ENCODE measurements at places on chromosomes 6 and 20. TPM values are rescaled to one million over a fixed set of nuclear protein-coding genes. Genes with fewer than 3 reads are reported as not detected.

The GRM1 gene
- 0.16 TPM for total RNA-seq

The CDK5RAP1 gene
- 38.7 TPM for total RNA-seq

The SRF gene
- 52.2 TPM for total RNA-seq

- DNase-seq, result no peak
- no peaks in the 10 kb centered on the region for H3K36me3 ChIP-seq
- H3K4me1 ChIP-seq, result peaks cover 13% of the 10 kb centered on the region
- H3K27ac ChIP-seq, result peak overlapping the region; percentile 37
- H3K4me3 ChIP-seq, result no peak overlapping the region
- H3K27me3 ChIP-seq, result no peaks in the 10 kb centered on the region
Observed at GRCh38 chr20:4449957-4450715, 271.6 kb upstream of the PRND start.

- no peak for DNase-seq
- no peaks in the 10 kb centered on the region for H3K27me3 ChIP-seq
- no peaks in the 10 kb centered on the region for H3K4me1 ChIP-seq
Observed at GRCh38 chr6:135557582-135557981, 60.0 kb upstream of the AHI1 start.

DNA sequence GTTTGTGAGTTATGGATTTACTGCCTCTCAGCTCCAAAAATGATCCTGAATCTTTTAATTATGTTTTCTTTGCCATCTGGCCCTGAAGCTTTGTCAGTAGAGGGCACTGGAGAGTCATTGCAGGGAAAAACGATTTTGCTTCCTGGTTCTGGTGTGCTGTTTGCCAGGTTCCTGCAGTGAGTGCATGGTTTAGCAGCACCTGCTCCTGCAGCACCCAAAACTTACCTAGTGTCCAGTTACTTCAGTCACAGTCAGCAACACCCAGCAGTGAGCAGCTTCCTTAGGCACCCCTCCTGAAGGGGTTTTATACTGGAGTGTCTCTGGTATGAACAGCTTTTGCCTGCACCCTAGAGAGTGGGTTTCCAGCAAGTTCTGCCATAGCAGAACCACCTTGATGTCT is 6.0 kb upstream of the TRIM26 start:
- DNase-seq, result peak; percentile 45
- H3K27me3 ChIP-seq, result no peaks in the 10 kb centered on the region
- H3K4me3 ChIP-seq, result no peak overlapping the region
- H3K36me3 ChIP-seq, result peaks cover 2% of the 10 kb centered on the region
- H3K4me1 ChIP-seq, result peaks cover 13% of the 10 kb centered on the region

DNA sequence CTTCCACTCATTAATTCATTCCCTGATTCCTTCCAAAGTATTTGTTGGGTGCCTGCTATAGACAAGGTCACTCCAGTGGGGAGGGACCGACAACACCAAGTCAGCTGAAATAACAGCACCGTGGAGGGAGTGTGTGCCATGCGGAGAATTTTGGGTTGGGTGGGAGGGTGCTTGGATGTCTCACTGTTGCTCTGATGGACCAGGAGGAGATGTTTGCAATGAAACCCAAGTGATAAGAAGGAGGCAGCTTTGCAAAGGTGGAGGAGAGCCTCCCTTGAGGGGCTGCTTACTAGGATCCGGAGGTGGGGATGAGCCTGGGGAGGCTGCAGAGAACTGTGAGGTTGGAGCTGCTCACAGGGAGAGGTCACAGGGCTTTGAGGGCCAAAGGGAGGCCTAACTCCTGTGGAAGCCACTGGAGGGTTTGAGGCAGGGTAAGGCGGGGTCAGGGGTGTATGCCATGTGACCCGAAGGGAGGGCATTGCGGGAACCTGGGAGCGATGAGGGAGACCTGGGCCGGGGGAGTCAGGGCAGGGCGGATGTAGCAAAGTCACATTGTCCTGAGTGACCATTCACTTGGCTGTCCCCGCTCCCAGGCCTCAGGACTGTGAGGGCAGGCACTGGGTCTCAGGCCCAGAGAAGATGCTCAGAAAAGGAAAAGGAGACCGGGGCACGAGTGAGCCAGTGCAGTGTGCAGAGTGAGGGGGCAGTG is 124.5 kb downstream of the PHACTR3 start:
- no peaks in the 10 kb centered on the region for H3K36me3 ChIP-seq
- DNase-seq, result no peak
- no peaks in the 10 kb centered on the region for H3K27me3 ChIP-seq
- no peak overlapping the region for H3K27ac ChIP-seq

DNA sequence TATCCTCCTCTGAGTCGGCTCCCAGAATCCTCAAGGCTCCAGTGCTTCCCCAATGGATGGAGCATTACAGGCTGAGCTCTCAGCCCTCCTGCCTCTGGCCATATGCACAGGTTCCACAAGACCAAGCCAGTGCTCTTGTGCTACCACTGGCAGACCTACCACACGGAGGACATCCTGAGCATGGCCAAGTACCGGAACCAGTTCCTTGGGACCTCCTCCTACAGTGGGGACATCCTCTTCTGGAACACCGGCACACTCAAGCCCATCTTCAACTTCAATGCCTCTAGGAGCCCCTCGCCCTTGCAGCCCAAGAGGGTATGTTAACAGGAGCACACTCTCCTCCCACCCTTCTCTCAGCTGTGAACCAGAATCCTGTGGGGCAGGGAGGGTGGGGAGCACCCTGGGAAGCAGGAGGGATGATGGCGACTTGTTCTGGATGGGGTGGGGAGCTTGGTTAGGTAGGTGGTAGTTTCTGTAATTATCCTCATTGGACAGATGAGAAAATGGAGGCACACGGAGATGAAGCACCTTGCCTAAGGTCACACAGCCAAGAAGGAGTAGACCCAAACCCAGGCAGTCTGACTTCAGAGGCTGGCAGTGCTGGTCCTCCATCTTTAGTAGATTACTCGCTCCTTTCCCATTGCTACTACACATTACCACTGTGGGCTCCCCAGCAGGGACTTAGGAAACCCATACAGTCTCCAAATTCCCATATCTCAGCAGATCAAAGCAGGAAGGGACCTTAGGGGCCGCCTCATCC is 58.6 kb downstream of the EFCAB8 start:
- no peak for DNase-seq
- H3K27me3 ChIP-seq, result peaks cover 13% of the 10 kb centered on the region
- no peak overlapping the region for H3K27ac ChIP-seq
- no peaks in the 10 kb centered on the region for H3K4me1 ChIP-seq

DNA sequence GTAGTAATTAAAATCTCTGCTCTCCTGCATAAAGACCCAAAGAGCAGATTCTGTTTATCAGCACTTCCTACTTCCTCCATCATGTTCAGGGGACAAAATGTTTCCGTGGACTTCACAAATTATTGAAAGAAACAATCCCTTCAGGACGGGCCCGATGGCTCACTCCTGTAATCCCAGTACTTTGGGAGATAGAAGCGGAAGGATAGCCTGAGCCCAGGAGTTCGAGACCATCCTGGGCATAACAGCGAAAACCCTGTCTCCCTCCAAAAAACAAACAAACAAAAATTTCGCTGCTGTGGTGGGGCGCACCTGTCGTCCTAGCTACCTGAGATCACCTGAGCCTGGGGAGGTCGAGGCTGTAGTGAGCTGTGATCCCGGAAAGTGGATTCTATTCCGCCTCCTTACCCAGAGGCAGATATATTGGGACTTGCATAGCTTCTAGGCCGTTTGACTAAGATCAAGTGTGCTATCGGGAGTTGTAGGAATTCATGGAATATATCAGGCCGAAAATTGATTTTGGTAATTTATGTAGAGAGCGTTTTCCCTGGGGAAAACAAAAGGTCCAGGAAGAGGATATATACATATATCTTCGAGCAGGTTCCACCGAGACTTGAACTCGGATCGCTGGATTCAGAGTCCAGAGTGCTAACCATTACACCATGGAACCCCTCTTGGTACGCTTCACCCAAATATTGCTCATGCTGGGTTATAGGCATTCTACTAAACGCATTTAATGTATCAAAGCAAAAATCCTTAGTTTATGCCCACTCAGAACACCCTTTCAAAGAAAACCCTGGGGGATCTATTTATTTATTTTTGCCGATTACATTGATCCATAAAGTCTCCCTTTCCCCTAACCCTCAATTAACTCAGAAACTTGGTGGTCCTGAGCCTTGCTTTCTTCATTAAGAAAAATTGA is 74.5 kb upstream of the ZNF184 start:
- no peaks in the 10 kb centered on the region for H3K36me3 ChIP-seq
- peaks cover 43% of the 10 kb centered on the region for H3K27me3 ChIP-seq
- no peak overlapping the region for H3K27ac ChIP-seq
- no peak for DNase-seq
- peak overlapping the region; percentile 76 for H3K4me3 ChIP-seq
- peaks cover 22% of the 10 kb centered on the region for H3K4me1 ChIP-seq

GRCh38 chr20:37362821-37363220 is 16.9 kb downstream of the SRC start:
- H3K27ac ChIP-seq, result peak overlapping the region; percentile 30
- peaks cover 26% of the 10 kb centered on the region for H3K36me3 ChIP-seq
- no peak overlapping the region for H3K4me3 ChIP-seq
- no peak for DNase-seq
- H3K4me1 ChIP-seq, result peaks cover 22% of the 10 kb centered on the region

GRCh38 chr20:45055056-45055455 is 45.9 kb downstream of the KCNS1 start:
- peaks cover 11% of the 10 kb centered on the region for H3K36me3 ChIP-seq
- no peak overlapping the region for H3K4me3 ChIP-seq
- H3K4me1 ChIP-seq, result no peaks in the 10 kb centered on the region
- DNase-seq, result no peak
- H3K27ac ChIP-seq, result no peak overlapping the region

DNA sequence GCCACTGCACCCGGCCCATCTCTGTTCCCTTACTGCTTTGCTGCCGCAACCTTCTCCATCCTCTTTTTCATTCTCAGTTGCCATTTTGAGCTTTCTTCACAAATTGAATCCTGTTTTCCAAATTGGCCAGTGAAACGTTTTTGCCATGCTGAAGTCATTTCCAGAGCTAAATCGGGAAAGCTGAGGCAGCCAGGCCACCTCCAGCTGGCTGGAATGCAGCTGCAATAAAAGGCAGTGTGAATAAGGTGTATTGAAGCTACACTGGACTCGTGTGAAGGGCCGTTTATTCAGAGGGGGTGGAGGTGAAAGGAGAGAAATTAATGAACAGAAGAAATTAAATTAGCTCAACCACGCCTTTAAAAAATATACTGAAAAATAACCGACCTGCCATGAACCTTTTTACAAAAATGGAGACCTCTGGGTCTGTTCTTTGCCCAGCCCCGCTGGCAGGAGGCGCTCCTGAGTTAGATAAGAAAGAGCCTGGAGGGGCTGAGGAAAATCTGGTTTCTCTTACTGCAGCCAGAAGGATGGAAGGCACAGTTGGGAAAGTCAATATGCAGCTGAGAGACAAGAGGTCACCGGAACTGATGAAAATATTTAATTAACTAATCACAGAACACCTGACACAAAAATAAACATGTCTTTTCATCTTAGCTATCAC is 283.9 kb downstream of the FOXC1 start:
- peaks cover 3% of the 10 kb centered on the region for H3K36me3 ChIP-seq
- no peak overlapping the region for H3K4me3 ChIP-seq
- H3K4me1 ChIP-seq, result peaks cover 12% of the 10 kb centered on the region
- H3K27me3 ChIP-seq, result peaks cover 6% of the 10 kb centered on the region
- no peak overlapping the region for H3K27ac ChIP-seq
- no peak for DNase-seq

GRCh38 chr6:75762063-75762462 is 13.0 kb downstream of the MYO6 start:
- H3K27me3 ChIP-seq, result no peaks in the 10 kb centered on the region
- no peak overlapping the region for H3K4me3 ChIP-seq
- no peak overlapping the region for H3K27ac ChIP-seq
- DNase-seq, result no peak

DNA sequence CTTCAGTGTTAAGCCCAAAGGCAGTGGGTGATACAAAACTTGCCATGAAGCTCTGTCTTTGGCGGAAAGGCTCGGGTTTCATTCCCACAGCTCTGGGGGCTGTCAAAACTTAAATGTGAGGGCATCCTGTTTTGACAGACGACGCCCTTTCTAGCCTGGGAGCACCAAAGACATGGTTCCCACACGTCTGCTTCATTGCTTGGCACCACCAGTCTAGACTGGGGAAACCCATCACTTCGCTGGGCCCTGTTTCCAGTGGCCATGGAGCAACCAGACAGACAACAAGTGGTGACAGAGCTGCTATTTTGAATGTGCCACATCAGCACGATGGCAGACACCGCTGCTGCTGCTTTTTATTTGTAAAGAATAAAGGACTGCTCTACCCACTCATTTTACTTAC is 127.5 kb downstream of the SASH1 start:
- DNase-seq, result no peak
- H3K27me3 ChIP-seq, result no peaks in the 10 kb centered on the region
- no peak overlapping the region for H3K4me3 ChIP-seq

DNA sequence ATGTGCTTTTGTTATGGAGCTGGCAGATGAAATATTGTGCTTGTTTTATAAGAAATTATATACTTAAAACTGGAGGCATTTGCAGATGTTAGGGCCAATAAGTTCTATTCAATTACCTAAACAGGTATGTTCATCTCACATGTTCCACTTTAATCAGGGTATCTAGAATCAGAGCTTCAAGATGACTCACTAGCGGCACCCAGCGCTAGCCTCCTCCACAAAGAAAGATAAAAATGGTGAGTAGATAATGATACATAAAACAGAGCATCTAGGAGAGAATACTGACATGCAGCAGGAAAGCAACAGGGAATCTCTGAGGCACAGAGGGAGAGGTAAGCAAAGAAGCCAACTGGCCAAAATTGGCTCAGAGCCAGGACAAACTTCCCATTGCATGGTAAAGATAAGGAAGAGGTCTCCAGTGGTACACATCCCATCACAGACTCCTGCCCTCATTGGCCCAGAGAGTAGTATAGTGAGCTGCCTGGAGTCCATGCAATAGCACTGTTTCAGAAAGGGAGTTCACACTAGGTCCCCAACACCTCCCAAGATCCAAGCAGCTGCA is 200.7 kb upstream of the SPTLC3 start:
- no peak overlapping the region for H3K27ac ChIP-seq
- H3K36me3 ChIP-seq, result peaks cover 7% of the 10 kb centered on the region
- no peak for DNase-seq
- no peaks in the 10 kb centered on the region for H3K4me1 ChIP-seq
- H3K27me3 ChIP-seq, result peaks cover 2% of the 10 kb centered on the region

DNA sequence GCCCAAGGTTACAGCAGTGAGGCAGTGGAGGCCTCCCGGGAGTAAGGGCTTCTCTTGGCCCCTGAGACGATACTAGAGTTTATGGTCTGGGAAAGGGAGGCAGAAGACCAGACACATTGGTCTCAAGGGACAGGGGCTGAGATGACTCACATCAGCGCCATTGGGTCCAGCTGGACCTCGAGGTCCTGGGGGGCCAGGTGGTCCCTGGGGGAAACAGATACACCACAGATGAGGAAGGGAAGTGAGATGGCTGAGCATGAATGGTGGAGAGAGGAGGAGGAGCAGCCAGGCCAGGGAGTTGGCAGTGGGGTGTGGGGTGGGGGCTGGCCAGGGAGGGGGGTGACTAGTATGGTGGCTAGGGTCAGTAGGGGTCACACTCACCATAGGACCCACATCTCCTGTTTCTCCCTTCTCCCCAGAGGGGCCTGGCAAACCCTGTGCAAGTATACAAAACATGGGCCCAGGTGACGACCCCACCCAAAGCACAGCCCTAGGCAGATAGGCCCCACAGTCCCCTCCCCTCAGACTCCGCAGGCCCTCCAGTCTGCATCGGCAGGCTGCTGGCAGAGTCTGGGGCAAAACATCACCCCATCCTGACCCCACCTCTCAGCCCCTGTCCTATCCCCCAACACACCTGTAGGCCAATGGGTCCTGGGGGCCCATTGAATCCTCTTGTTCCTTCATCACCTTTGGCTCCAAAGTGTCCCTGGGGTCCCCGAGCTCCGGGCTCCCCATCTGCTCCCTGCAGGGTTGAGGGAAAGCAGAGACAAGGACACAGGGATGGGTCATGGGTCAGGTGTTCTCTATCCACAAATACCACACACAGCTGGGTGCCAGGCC is 21.9 kb downstream of the COL11A2 start:
- H3K27ac ChIP-seq, result no peak overlapping the region
- peaks cover 4% of the 10 kb centered on the region for H3K4me1 ChIP-seq
- no peak for DNase-seq
- no peaks in the 10 kb centered on the region for H3K27me3 ChIP-seq
- no peak overlapping the region for H3K4me3 ChIP-seq
